ENCODE measurements at places on chromosomes 3 and 15.
A peak's percentile ranks its signal among the peaks of the same experiment; 100 is the strongest.

DNA sequence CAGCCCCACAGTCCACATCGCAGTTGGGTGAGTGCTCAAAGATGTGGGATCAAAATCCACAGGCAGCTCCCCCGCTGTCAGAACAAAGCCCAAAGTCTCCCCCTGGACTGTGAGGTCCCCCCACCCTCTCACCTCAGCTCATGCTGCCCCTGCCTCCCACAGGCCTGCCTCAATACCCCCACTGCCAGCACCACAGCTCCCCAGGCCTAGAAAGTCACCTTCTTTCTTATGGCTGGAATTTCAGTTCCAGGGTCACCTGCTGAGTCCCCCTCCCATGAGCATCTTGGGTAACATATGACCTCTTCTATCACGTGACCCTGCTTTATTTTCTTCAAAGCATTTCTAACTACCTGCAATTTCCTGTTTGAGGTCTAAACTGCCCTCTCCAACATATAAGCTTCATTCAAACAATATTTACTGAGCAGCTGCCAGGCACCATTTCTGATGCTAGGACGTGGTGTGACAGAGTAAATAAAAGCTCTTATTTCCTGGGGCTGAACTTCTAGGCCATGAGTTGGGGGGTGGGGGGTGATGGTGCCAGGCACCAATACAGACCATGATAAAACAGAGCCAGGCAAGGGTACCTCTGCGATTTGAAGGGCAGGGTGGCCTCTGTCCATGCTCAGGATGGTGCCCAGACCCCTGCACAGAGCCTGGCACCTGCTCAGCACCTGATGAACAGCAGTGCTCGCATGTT is 2.4 kb upstream of the TMEM89 start:
- H3K27me3 ChIP-seq: no peaks in the 10 kb centered on the region
- DNase-seq: no peak
- H3K36me3 ChIP-seq: no peaks in the 10 kb centered on the region
- H3K27ac ChIP-seq: peak overlapping the region; percentile 24

- no peak overlapping the region for H3K27ac ChIP-seq
- no peak for DNase-seq
- no peak overlapping the region for H3K4me3 ChIP-seq
- no peaks in the 10 kb centered on the region for H3K36me3 ChIP-seq
- no peaks in the 10 kb centered on the region for H3K4me1 ChIP-seq
Measured at GRCh38 chr3:152964911-152965609, 130.1 kb downstream of the P2RY1 start.

DNA sequence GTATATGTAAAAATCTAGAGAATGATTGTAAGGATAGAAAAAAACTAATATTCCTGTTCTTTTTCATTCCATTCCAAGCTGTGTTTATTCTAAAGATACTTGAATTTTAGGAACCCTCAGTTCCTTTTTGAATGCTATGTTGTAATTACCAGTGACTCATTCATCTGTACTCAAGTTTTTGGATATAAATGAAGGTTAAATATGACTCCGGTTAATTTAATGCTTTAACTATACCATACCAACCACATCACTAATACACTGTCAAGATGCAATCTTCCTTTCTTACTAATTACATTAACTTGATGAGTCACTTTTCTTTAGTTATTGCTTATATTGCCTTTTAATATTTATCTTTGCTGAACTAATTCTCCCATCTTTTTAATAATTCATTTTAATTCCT is 68.8 kb upstream of the ZNF148 start:
- no peaks in the 10 kb centered on the region for H3K4me1 ChIP-seq
- H3K27me3 ChIP-seq: no peaks in the 10 kb centered on the region
- H3K27ac ChIP-seq: no peak overlapping the region
- no peak for DNase-seq
- H3K4me3 ChIP-seq: no peak overlapping the region
- H3K36me3 ChIP-seq: peaks cover 41% of the 10 kb centered on the region

- H3K4me3 ChIP-seq: no peak overlapping the region
- no peaks in the 10 kb centered on the region for H3K27me3 ChIP-seq
- peaks cover 87% of the 10 kb centered on the region for H3K36me3 ChIP-seq
- H3K27ac ChIP-seq: peak overlapping the region; percentile 60
- peaks cover 27% of the 10 kb centered on the region for H3K4me1 ChIP-seq
Measured at GRCh38 chr3:18379647-18380046, 45.5 kb downstream of the SATB1 start.
